ENCODE measurements at places on chromosomes 6 and 20.
A peak's percentile ranks its signal among the peaks of the same experiment; 100 is the strongest.

GRCh38 chr6:134932535-134933470, 17.1 kb downstream of the ALDH8A1 start:
- H3K27ac ChIP-seq: no peak overlapping the region
- DNase-seq: no peak
- peaks cover 3% of the 10 kb centered on the region for H3K36me3 ChIP-seq
- H3K27me3 ChIP-seq: no peaks in the 10 kb centered on the region
- H3K4me3 ChIP-seq: no peak overlapping the region

DNA sequence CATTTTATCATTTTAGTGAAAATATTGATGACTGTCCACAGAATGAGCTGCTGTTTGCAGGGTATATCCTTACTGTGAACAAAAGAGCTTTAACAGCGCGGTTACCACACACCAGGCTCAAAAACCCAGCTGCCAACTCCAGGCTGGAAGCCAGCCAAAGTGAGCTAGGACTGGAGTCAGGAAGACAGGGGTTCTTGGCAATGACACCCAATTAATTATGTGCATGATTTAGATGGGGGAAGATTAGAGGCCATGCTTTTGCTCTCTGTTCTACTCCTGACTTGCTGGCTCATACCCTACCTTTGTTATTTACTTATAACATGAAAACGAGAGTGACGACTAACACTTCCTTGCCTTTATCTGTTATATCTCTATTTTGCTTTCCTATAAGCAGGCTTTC, 128.9 kb upstream of the SHLD1 start:
- no peaks in the 10 kb centered on the region for H3K27me3 ChIP-seq
- H3K27ac ChIP-seq: no peak overlapping the region
- DNase-seq: no peak
- H3K4me1 ChIP-seq: no peaks in the 10 kb centered on the region
- H3K36me3 ChIP-seq: no peaks in the 10 kb centered on the region

GRCh38 chr6:6654599-6655575, 66.4 kb downstream of the LY86 start:
- H3K36me3 ChIP-seq: peaks cover 3% of the 10 kb centered on the region
- no peak overlapping the region for H3K4me3 ChIP-seq
- H3K27me3 ChIP-seq: no peaks in the 10 kb centered on the region
- H3K27ac ChIP-seq: no peak overlapping the region

DNA sequence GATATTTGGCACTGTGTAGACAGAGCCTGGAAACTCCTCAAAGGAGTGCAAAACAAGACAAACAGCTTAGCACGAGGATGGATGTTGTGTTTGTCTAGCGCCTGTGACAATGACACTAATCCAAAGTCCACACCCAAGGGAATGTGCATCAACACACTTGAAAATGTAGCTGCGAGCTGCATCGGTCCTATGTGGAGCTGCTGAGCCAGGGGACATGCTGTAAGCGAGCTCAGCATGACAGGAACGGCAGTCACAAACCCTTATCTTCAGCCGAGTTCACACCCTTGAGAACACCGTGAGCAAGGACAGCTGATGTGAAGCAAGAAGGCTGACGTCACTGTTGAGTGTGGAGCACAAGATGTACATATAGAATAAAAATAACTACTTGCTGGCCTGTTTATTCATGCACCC, 684.3 kb downstream of the QKI start:
- no peak overlapping the region for H3K27ac ChIP-seq
- no peak overlapping the region for H3K4me3 ChIP-seq
- DNase-seq: no peak
- peaks cover 8% of the 10 kb centered on the region for H3K27me3 ChIP-seq

GRCh38 chr20:54355631-54356280, 119.6 kb upstream of the DOK5 start:
- peaks cover 28% of the 10 kb centered on the region for H3K27me3 ChIP-seq
- H3K27ac ChIP-seq: no peak overlapping the region
- no peaks in the 10 kb centered on the region for H3K4me1 ChIP-seq
- DNase-seq: no peak

- DNase-seq: no peak
- peaks cover 5% of the 10 kb centered on the region for H3K4me1 ChIP-seq
- H3K27me3 ChIP-seq: peaks cover 40% of the 10 kb centered on the region
These were observed 193.1 kb downstream of the DOK5 start for GRCh38 chr20:54668271-54669039.

- no peaks in the 10 kb centered on the region for H3K27me3 ChIP-seq
- H3K4me3 ChIP-seq: no peak overlapping the region
- no peak overlapping the region for H3K27ac ChIP-seq
- peaks cover 2% of the 10 kb centered on the region for H3K4me1 ChIP-seq
These were observed 71.3 kb upstream of the IYD start for GRCh38 chr6:150297327-150298029.

- H3K4me3 ChIP-seq: no peak overlapping the region
- no peak for DNase-seq
These were observed 11.5 kb upstream of the TREML4 start for GRCh38 chr6:41216616-41217015.

- no peak for DNase-seq
- H3K36me3 ChIP-seq: peaks cover 48% of the 10 kb centered on the region
- H3K27ac ChIP-seq: peak overlapping the region; percentile 95
These were observed 6.0 kb downstream of the SYTL3 start for GRCh38 chr6:158655569-158656450.

DNA sequence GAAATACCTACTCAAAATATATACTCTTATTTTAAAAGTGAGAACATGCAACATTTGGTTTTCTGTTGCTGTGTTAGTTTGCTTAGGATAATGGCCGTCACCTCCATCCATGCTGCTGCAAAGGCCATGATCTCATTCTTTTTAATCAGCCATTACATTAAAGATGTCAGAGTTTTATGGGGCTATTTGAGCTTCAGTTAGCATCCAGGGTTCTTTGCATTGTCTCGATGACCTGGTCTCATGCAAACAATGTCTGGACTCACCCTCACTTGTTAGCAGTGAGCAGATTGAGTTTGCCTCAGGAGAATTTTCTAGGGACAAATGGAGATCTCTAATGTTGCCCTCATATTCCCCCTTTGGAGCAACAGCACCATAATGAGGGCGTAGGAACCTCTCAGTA, 458.7 kb upstream of the AGPAT4 start:
- no peak overlapping the region for H3K27ac ChIP-seq
- peaks cover 15% of the 10 kb centered on the region for H3K27me3 ChIP-seq
- H3K4me1 ChIP-seq: no peaks in the 10 kb centered on the region
- H3K36me3 ChIP-seq: no peaks in the 10 kb centered on the region
- no peak overlapping the region for H3K4me3 ChIP-seq

DNA sequence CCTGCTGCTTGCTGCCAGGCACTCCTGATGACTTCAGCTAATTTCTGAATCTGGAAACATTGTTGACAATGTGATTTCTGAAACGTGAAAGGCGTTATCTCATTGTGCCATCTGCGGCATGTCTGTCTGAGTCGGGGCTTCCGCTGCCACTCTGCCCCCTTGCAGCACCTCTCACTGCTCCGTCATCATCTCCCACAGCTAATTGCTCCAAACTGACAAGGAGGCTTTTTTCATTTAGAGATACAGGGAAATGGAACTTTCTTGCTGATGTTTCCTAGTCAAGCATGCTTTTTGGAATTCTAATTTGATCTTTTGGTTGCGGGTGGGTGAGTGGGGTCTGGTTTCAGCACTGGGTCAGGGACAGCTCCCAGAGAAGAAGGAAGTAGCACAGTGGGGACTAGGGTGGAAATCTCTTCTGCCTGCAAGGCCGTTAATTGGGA, 233.5 kb downstream of the DHX35 start:
- no peak overlapping the region for H3K4me3 ChIP-seq
- no peak for DNase-seq
- H3K27me3 ChIP-seq: peaks cover 41% of the 10 kb centered on the region
- H3K36me3 ChIP-seq: no peaks in the 10 kb centered on the region
- H3K27ac ChIP-seq: no peak overlapping the region

- no peak overlapping the region for H3K27ac ChIP-seq
- peaks cover 1% of the 10 kb centered on the region for H3K4me1 ChIP-seq
- H3K36me3 ChIP-seq: peaks cover 2% of the 10 kb centered on the region
- no peak overlapping the region for H3K4me3 ChIP-seq
- H3K27me3 ChIP-seq: peaks cover 50% of the 10 kb centered on the region
These were observed 25.0 kb downstream of the MYH7B start for GRCh38 chr20:34980543-34981233.

DNA sequence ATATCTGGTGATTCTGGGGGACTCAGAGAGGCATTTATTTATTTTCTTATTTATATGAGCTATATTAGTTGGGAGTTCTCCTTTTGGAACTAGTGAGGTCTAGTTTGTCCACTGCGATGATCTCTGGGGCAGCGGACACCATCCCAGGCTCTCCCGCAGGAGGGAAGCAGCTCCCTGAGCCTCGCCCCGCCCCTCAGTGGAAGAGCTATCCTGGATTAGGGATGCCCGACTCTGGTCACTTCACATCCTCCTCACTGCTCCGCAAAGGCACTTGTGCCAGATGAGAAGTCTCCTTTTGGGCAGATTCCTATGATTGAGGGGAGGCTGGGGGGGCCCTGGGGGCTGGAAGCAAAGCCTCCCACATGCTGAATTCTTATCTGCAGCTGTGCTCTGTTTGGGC, 3.6 kb upstream of the MAS1 start:
- no peaks in the 10 kb centered on the region for H3K36me3 ChIP-seq
- no peak for DNase-seq
- H3K4me1 ChIP-seq: no peaks in the 10 kb centered on the region
- no peak overlapping the region for H3K27ac ChIP-seq
- peaks cover 68% of the 10 kb centered on the region for H3K27me3 ChIP-seq
- no peak overlapping the region for H3K4me3 ChIP-seq

DNA sequence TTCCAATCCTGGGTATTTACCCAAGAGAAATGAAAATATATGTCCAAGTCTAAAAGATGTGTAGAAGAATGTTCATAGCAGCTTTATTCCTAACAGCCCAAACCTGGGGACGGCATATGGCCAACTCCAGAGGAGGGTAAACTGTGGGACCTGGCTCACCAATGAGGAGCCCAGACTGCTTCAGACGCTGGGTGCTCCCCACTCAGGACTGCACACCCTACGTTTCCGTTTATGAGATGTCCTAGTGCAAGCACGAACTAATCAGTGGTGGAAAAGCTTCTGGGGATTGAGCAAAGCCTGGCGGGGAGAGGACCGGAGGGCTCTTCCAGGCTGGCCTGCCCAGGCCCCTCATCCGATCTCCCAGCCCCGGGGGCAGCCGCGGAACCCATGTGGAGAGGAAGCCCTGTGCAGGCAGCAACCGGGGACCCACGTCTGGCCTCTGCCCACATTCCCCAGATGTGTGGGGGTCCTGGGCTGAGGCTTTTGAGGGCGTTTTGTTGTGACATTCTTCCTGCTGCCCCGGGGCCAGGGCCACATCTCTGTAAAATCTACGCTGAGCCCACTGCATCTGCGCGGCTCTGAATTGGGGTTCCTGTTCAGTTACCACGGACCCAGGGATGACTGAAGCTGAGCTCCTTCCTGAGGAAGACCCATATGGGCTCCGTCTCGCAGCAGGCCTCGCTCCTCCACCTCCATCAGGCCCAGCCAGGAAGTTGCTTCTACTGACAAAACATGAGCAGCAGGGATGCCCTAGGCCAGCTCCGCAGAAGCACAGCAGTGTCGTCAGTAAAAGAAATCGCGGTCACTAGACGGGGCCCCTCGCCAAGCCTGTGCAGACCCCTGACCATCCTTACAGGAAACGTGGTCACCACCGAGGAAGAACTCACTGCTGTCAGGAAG, 188.0 kb downstream of the DLL1 start:
- H3K27me3 ChIP-seq: peaks cover 21% of the 10 kb centered on the region
- no peak for DNase-seq
- H3K36me3 ChIP-seq: no peaks in the 10 kb centered on the region
- H3K4me3 ChIP-seq: no peak overlapping the region
- no peaks in the 10 kb centered on the region for H3K4me1 ChIP-seq

- peaks cover 19% of the 10 kb centered on the region for H3K36me3 ChIP-seq
- peaks cover 30% of the 10 kb centered on the region for H3K4me1 ChIP-seq
- no peak for DNase-seq
- peak overlapping the region; percentile 90 for H3K27ac ChIP-seq
- H3K27me3 ChIP-seq: no peaks in the 10 kb centered on the region
- H3K4me3 ChIP-seq: peak overlapping the region; percentile 88
These were observed 778 bp upstream of the LOC128125822 start for GRCh38 chr6:63571361-63572043.

DNA sequence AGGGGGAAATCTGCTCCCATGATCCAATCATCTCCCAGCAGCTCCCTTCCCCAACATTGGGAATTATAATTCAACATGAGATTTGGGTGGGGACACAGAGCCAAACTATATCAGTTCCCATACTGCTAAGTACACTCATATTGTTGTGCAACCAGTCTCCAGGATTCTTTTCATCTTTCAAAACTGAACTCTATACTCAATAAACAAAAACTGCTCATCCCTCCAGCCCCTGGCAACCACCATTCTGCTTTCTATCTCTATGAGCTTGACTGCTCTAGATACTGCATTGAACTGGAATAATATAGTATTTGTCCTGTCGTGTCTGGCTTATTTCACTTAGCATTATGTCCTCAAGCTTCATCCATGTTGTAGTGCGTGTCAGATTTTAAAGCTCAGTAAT, 42.9 kb downstream of the STX11 start:
- H3K4me3 ChIP-seq: no peak overlapping the region
- peaks cover 5% of the 10 kb centered on the region for H3K36me3 ChIP-seq
- H3K27ac ChIP-seq: no peak overlapping the region

- no peaks in the 10 kb centered on the region for H3K36me3 ChIP-seq
- H3K4me3 ChIP-seq: no peak overlapping the region
- no peaks in the 10 kb centered on the region for H3K4me1 ChIP-seq
- no peaks in the 10 kb centered on the region for H3K27me3 ChIP-seq
- no peak overlapping the region for H3K27ac ChIP-seq
These were observed 568.6 kb downstream of the HAO1 start for GRCh38 chr20:7371518-7372163.

DNA sequence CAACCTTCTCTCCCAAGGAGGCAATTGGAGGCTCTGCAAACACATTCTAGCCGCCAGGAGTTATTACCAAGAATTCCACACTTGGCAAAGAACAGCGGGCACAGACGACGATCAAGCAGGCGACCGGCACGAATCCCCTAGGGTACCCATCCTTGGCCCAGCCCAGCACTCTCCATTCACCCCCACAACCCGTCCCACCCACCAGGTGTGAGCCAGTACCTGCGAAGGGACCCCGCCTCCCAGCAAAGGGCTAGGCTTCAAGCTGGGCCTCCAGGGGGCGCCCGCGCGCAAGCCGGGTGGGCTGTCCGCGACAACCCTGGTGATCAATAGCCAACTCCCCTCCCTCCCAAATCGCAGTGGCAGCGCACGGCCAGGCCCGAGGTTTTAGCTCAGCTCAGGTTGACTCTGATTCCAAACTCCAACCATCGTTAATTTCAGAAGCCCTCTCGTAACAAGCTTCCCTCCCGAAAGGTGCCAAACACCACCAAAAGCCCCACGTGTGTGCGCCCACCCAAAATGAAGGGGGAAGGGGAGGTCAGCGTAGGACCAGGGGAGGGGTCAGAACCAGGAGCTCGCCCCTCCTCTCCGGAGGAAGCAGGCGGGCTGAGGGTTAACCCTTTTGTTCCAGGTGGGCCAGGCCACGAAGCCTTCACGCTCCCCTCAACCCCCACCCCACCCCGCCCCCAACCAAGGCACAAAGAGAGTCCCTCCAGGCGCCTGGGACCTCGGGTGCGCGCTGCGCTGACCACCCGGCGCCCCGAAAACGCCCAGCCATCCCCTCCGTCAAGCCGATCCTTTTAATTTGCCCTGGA, 2.1 kb downstream of the SALL4 start:
- H3K4me1 ChIP-seq: peaks cover 5% of the 10 kb centered on the region
- peak overlapping the region; percentile 75 for H3K4me3 ChIP-seq
- peaks cover 2% of the 10 kb centered on the region for H3K36me3 ChIP-seq
- peak; percentile 54 for DNase-seq
- H3K27me3 ChIP-seq: peaks cover 67% of the 10 kb centered on the region
- no peak overlapping the region for H3K27ac ChIP-seq

Data from central memory CD8-positive, alpha-beta T cell (primary cell).